ENCODE measurements at places on chromosomes 16 and 17.

DNA sequence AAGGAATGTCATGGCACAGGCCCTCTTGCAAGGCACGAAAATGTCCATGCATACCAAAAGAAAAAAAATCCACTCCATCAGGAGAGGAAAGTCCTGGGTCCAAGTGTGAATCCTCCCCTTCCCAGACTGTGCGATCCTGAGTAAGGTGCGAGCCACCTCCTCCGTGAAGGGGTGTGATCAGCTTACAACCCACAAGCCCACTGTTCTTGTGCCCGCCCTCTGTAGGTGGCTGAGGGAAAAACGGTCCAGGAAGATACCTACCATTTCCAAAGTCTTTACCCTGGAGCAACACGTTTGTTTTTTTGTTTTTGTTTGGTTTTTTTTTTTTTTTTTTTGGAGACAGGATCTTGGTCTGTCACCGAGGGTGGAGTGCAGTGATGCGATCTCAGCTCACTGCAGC is 116.5 kb downstream of the ZNF423 start:
- DNase-seq: no peak

DNA sequence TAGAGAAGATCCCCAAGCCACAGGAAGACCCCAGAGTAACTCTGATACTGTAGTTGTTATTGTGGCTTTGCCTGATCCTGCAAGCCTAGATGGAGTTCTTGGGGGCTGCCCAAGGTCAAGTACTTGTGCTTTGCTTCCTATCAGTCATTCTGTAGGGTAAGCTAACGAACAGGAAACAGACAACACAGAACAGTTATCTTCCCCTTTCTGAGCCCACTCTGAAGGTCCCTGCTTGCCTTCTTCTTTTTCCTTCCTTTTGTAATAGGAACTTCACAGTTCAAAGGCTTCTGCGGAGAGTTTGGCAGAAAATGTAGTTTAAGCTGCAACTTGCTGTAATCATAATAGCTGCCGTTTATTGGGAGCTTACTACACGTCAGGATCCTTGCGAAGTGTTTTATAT is 494.1 kb upstream of the ERCC4 start:
- peak; percentile 1 for DNase-seq

DNA sequence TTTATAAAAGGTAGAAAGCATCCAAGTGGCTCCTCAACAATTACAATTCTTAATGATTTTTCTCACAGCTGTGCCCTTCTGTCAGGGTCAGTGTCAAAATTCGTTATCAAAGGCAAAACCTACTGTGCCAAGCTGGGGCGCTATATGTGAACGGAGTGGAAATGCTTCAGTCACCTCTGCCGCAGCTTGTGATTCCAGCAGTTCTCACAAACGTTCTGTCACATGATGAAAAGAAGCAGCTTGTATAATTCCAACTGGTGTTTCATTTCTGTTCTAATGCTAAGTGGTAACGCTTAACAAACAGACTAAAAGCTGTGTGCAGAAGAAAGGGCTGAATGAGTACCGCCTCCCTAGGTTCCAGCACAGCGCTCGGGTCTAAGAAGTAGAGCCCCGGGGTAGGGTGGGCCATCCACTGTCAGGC is 14.2 kb downstream of the PLD6 start:
- DNase-seq: no peak

DNA sequence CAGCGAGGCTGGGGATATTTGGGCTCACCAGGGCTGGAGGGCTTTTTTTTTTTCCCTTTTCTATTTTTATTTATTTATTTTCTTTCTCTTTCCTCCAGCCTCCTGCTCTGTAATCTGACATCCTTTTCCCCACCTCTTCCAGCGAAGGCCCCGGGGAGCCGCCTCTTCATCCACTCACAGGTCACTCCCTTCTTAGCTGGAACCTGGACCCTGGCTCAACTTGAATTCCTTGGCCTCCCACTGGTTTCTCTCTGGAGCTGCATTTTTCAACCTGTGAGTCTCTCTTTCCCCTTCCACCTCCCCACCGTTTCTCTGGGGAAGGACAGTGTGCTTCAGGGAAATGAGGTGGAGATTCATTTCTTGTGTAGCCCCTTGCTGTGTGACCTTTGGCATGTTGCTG is 82.0 kb downstream of the MRM1 start:
- DNase-seq: no peak

DNA sequence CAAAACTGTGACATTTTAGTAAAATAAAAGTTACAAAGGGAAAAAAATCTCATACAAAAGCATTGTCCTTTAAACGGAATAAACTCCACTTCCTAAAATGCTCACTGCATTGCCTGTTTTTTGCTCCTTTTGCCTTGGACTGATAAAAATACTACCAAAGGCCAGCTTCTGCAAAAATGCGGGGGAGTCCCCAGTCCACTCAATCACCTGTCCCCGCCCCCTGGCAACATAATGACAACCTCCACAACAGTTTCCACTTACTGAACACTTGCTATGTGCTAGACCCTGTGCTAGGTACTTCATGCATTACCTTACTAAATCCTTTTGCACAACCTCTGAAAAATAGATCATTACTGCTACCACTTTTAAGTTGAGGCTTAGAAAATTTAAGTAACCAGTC is 172.7 kb upstream of the CCL2 start:
- DNase-seq: no peak

DNA sequence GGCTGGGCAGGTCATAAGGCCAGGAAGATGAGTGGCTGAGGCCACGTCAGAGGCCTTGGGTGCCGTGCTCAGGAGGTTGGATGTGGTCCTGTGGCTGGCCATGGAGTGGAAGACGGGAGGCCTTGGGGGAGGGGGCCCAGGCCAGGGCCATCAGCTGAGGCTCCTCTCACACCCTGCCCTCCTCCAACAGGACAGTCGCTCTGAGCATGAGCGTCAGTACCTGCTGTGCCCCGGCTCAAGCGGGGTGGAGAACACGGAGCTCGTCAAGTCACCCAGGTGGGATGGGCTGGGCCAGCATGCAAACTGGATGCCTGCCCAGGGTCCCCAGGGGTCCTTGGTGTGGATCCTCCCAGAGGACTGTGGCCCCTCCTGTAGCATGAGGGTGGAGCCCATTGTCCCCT is 19.2 kb downstream of the POLR3E start:
- DNase-seq: no peak

DNA sequence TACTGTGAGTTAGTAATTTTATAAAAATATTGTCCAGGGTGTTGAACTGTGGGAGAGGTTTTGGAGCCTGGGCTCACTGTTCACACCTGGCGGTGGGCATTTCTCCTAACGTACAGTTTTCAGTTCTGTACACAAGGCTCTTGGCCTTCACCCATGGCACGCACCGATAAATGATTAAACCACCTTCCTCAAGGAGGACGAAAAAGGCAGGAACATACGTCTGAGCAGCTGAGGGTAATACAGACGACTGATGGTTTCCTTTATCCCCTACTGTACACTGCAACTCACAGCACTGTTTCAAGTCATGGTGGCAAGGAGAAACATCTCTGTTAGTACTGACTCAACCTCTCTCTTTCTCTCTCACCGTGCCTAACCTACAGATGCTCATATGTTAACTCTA is 1.4 kb upstream of the ST6GALNAC1 start:
- DNase-seq: no peak
